NAMALWA (cell line): ENCODE measurements at places on chromosomes 11 and 22.

DNA sequence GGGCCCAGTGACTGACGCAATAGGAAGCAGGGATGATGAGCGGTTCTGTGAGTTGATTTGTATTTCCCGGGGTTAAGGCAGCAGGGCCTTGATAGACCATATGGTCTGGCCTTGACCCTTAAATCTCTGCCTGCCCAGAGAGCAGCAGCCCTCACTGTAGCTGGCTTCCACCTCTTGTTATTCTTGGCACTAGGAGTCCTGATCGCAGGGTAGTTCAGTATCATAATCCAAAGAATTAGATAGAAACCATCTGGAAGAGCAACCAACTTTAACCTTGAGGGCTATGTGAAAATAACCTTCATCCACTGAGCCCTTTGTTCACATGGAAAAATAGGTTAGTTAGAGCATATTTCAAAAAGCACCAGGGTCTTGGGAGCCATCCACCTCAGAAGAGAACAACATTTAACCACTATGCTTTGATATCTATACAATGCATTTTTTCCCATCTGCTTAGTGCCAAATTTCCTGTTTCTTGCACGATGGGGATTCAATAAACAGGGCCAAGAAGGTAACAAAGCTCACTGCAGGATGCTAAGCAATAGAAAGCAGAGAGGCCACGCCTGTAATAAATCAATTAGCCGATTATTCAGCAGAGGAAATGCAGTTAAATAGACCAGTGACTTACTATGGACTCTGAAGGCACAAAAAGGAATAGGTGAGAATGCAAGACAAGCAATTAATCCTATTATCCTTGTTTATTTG lies 761.3 kb downstream of the OPCML start:
- no peak for DNase-seq

GRCh38 chr11:128596250-128596649 lies 8.9 kb upstream of the ETS1 start:
- DNase-seq, result no peak

DNA sequence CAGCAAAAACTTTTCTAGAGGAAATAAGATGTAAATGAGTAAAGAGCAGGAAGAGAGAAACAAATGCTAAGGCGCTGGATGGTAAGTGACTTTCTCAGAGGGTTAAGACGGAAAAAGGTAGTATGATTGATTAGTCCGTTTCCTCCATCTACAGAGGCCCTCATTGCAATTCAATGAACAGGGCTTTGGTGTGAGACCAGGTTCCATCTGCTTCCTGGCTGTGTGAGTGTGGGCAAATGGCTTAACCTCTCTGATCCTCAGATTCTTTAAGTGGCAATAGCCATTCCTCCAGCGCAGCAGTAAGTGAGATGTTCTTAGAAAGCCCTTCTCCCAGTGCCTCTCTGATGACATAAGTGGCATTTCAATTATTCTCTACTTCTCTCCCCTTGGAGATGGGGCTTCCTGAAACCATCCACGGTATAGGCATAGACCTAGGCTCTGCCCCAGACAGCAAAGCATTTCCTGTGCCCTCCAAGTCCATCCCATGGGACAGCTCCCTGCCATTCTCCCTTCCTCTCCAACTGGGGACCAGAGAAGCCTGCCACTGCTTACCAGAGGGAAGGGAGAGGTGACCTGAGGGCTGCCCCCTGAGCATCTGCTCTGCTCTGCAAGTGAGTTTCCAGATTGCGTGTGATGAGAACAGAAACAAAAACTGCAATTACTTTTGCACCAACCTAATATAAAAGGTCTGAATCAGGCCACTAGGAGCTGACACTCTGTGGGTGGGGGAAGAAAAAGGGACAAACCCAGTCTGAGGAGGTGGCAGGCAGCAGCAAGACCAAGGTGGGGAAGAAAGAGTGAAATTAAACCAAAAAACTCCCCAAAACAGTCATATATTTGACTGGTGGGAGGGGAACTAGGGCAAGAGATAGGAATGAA lies 12.7 kb upstream of the CD44 start:
- DNase-seq, result no peak

DNA sequence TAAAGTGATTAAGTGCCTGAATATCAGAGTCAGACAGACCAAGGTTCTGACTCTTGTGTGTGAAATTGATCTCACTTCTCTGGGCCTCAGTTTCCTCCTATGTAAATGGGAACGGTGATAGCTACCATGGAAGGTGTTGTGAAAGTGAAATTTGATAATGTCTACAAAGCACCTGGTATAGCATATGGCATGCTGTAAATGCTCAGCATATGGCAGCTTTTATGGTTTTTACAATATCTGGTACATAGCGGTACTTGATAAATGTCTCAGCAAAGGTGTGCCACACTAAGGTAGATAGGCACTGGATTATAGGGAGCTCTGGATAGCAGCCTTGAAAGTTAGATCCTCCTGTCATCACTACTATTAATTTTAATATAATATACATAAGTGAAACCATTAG lies 19.9 kb downstream of the POU2AF2 start:
- no peak for DNase-seq

DNA sequence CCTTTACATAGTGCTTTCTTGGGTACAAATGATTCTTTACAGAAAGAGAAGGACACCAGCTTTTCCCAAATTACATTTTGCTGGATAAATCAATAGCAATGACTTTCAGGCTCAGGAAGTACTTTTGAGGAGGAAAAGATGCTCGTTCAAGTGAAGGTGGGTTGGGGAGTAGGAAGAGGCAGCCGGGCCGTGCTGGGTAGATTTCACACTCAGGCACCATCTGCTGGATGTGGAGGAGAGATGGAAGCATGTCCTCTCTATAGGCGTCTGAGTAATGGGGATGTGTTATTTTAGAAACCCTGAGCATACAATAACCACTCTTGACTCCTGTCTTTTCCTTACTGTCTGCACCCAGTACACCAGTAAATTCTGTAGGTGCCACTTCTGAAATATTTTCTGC lies 152.3 kb upstream of the LARGE1 start:
- no peak for DNase-seq

DNA sequence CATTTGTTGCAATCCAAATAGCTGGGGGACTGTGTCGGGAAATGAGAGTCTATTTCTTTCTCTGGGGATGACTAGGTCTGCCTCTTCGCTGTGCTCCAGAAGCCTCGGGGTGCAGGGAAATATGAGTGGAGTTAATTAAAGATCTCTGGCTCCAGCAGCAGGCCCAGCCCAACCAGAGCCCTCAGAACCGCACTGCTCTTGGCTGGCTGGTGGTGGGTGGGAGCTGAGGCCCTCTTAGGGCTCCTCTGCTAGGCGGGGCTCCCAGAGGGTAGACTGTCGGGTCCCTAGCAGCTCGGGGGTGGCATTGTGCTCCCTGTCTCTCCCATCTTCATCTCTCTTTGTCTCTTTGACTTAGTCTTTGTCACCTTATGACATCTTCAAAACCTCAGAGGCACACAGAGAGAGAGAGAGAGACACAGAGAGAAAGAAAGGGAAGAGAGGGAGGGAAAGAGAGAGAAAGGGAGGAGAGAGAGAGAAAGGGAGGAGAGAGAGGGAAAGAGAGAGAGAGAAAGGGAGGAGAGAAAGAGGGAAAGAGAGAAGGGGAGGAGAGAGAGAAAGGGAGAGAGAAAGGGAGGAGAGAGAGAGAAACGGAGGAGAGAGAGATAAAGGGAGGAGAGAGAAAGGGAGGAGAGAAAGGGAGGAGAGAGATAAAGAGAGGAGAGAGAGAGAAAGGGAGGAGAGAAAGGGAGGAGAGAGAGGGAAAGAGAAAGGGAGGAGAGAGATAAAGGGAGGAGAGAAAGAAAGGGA lies 20.2 kb downstream of the MPPED1 start:
- DNase-seq, result no peak

- DNase-seq, result no peak
These were observed 194.7 kb upstream of the E2F8 start for GRCh38 chr11:19435306-19435989.

DNA sequence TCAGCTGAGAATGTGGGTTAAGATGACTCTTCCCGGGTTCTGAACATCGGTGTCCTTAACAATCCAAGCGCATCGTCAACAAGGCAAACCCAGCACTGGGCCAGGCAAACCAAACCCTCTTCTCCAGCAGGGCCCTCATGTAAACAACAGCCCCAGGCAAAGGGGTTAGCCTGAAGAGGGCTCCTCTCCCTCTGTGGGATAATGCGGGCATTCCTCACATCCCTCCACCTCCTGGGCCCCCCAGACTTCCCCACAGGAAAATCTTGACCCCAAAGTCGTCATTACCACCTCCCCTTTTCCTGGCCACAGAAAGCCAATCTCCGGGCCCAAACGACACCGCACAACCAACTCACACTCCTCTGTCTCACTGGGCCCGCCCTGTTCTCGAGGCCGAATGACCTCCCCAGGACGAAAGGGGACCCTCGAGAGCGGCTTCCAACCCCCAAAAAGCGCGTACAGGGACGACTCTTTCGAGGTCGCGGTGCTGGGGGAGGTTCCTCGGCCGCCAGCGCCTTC lies 566 bp downstream of the DDB1 start:
- DNase-seq, result peak; percentile 46

- no peak for DNase-seq
These were observed 28.8 kb downstream of the CHKA start for GRCh38 chr11:68092411-68092810.

GRCh38 chr11:130131961-130132850 lies 27.4 kb upstream of the ST14 start:
- peak; percentile 88 for DNase-seq

DNA sequence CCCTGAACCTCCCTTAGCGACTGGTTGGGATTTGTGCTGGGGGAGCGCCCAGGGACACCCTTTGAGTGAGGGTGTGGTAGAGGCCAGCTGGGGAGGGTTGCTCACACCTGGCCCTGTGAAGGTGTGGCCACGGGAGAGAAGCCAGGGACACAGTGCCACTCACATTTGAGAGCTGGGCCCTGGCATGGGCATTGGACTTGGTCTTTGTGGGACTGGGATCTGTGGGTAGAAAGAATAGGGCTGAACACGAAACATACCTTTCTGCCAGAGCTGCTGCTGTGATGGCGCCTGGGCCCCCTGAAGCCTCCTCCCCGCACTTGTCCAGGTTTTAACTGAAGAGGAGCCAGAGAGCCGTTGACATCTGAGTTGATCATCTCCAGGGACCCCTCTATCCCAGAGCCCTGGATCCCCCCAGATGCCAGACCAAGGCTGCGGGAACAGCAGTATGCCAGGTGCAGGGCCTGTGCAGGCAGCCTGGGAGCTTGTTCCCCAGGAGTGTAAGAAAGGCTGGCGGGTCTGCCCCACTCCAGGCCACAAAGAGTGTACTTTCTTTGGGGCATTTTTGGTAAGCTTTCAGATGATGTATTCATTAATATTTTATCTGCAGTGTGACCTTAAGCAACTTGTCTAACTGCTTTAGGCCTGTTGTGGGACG lies 284.1 kb downstream of the TBC1D22A start:
- DNase-seq, result no peak

GRCh38 chr11:74990941-74991340 lies 2.2 kb downstream of the NEU3 start:
- DNase-seq, result no peak

DNA sequence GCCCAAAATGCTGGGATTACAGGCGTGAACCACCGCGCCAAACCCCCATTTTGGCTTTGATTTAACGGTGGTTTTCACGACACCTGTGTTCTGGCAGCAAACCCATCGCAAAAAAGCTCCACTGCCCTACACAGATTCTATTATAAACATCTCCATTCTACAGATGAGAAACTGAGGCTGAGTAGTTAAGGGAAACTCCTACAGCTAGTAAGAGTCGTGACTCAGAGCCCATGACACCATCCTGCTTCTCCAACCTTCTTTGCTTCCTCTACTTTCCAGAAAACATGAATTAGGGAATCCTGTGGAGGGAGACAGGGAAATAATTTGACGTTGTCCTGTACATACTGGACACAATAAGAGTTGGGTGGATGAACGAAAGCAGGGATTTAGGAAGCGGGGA lies 429 bp upstream of the SNX15 start:
- no peak for DNase-seq

- no peak for DNase-seq
These were observed 7.6 kb downstream of the ST3GAL4 start for GRCh38 chr11:126362879-126363655.

DNA sequence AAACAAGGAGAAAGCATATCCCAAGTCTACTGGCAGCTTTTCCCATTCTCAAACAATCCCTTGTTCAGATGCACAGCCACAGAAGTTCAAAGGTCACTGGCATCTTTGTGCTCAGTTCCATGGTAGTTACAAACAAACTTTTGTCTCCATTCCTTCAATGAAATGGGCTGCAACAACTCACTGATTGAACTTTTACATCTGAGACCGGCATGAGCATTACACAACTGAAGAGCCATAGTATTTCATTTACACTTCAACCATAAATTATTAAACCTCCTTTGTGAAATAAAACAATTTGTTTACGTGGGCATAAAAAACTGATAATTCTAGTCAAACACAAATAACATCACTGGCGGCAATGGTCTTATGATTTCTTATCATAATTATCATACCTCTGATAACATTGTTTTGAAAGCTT lies 67.8 kb upstream of the ARHGAP32 start:
- DNase-seq, result no peak

DNA sequence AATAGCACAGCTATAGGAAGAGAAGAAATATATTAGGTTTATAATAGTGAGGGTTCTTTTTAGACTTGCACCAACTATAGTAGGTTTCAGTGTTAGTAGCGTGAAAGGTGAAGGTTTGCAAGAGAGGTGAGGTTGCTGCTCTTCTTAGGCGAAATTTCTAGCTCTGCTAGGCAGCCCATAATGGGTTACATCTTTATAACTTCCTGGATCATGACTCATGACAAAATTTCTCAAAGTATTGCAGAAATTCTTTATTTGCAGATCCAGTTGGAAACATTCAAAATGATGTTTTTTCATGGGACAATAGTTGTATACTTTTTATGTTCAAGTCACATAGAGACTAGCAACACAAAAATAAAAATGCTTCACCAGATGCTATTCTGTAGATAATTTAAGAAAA lies 260.0 kb downstream of the SOX6 start:
- DNase-seq, result no peak

GRCh38 chr11:76155500-76156227 lies 50.6 kb downstream of the WNT11 start:
- DNase-seq, result no peak

DNA sequence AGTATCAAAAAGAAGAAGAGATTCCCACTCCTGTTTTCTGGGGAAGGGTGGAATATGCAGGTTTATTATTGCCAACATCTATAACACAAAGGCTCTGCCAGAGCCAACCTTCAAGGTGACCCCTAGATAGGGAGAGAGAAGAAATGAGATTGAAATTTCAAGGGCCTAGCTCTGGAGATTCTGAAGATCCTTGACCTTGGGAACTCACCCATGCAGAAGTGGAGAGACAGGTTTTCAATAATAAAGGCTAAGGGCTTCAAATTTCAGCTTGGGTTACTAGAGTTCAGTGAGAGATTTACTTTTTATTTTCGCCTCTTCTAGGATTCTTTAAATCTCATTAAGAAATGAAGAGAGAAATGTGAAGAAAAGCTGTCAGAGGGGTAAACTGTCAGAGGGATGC lies 98.4 kb downstream of the CD44 start:
- no peak for DNase-seq

DNA sequence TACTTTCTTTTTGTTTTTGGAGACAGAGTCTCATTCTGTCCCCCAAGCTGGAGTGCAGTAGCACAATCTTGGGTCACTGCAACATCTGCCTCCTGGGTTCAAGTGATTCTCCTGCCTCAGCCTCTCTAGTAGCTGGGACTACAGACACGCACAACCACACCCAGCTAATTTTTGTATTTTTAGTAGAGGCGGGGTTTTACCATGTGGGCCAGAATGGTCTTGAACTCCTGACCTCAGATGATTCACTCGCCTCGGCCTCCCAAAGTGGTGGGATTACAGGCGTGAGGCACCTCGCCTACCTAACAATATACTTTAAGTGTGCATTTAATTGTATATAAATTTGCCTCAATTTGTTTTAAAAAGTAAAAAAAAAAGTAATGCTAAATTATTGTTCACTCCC lies 38.4 kb downstream of the GRK3 start:
- DNase-seq, result no peak
